ENCODE measurements at places on chromosomes 5 and 9. TPM values are rescaled to one million over a fixed set of nuclear protein-coding genes. Genes with fewer than 3 reads are reported as not detected.
A peak's percentile ranks its signal among the peaks of the same experiment; 100 is the strongest.

DNA sequence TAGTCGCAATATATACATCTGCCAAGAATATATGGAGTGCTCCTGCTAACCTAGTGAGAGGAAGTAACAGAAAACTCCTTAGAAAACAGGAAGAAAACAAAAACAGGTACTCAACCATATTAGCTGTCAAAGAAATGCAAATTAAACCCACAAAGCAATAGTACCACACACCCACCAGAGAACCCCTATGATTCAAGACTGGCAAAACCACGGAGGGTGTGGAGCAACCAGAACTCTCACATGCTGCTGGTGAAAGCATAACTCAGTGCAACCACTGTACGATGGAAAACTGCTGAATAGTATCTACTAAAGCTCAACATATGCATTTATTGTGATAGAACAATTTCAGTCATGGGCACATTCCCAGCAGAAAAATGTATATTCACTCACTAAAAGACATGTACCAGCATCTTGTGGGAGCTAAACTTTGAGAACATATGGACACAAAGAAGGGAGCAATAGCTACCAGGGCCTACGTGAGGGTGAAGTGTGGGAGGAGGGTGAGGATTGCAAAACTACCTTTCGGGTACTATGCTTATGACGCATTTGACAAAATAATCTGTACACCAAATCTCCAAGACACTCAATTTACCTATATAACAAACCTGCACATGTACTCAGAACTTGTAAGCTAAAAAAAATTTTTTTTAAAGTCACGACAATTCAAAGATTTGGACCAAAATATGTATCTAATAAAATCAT lies 34.0 kb downstream of the PTPN3 start:
- DNase-seq, result peak; percentile 51

DNA sequence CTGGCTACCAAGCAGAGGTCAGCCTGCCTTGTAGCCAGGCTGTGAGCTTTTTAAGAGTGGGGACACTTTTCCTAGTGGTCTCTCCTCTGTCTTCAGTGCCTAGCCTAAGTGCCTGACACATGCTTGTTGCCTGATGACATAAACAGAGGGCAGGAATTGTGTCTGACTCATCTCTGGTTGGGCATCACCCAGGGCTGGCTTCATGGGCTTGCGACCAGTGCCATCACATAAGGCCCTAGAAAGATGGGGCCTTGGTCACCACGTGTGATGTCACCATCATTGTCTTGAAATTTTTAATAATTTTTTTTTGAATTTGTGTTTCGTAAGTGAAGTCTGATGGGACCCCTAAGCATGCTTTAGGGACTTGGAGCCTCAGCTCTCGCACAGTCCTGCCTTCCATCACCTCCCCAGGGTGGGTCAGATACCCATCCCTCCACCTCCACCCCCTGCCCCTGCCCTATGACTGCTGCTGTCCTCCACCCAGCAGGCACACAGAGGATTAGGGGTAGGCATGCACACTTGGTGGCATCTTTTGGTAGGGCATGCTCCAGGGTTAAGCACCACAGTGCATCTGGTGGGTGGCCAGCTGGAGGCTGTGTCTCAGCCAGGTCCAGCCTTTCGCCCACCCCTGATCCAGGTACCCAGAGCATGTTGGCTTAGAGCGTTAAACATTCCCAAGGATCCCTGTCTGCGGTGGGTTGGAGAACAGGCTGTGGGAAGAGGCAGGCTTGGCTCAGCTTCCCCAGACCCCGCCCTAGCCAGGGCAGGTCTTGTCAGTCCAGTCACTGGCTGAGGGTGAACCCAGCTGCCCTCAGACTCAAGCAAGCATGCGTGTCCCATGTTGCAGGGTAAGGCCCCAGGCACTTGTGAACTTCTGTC lies 80.1 kb upstream of the SH3PXD2B start:
- DNase-seq, result peak; percentile 13

DNA sequence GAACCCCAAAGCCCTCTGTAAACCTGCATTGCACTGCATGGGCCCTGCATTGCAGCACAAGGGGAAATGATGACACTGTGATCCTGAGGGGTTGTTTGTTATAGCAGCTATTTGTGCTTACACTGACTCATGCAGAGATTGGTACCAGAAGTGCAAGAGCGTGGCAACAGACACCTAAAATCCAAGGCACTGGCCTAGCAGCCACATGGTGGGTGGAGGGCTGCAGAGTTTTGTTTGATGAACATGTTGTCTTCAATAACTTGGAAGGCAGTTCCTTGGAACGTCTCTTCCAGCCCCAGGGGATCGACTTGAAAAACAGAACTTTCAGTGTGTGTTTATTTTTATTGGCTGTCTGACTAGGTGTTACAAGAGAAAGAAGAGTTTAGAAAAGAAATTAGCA lies 14.5 kb downstream of the FCN2 start:
- DNase-seq, result peak; percentile 6

DNA sequence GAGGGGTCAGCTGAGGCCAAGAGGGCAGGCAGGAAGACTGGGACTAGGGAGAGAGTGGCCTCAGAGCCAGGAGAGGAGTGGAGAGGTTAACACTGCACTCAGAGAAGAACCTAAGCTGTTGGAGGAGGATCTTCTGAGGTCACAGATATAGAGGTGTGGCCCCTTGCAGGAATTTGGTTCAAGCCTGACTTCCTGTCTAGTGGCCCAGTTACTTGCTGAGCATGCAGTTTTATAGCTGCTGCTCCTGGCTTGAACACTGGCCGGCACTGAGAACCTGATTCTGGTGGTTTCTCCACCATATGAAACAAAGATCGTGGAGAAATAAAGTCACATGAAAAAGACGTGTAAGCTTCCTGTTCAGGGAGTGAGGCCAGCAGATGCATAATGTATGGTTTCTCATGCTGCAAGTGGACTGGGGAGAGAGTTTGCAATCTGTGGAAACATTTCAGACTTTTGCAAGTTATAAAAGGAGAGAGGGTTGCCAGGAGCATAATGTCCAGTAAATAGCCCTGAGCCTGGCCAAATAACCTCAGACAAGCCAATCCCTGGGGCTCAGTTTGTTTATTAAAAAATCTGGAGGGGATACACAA lies 82.6 kb downstream of the GALNT10 start:
- peak; percentile 66 for DNase-seq

- DNase-seq, result no peak
Observed at GRCh38 chr5:111997711-111998110, 240.7 kb upstream of the NREP start.

DNA sequence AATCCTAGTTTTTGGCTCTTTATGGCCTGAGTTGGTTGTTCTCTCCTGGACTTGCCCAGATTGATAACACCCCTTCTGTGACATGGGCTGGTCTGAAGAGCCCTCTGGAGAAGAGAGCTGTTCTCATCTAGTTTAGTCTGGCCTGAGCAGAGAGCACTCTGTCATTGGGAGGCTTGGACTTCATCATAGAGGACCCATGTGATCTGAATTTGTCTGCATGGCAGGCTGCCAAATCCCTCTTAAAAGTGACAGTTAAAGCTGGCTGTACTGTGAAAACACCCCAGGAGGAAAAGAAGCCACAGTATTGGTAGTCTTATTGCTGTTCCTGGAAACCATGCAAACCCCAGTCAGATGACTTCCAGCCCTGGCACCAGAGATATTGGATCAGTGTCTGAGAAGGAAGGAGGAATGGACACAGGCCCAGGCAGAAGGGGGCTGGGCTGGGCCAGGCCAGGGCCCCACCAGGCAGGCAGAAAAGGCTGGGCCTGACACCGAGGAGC lies 3.7 kb upstream of the WDR31 start:
- no peak for DNase-seq

DNA sequence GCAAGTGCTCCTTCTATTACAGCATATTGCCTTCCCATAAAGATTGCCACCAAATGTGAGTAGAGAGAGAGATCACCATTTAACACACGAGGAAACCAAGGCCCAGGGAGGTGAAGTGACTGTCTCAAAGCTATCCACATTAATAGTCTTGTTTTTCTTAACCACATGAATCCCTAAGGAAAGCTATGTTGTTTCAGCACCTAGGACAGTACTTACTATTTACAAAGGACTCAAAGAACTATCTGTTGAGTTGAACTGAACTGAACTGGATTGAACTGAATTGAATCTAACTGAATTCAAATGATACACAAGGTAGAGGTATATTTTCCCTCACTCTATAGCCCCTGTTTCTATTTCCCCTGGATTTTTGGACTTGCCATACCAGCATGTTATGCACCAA lies 430.4 kb downstream of the CAAP1 start:
- no peak for DNase-seq

DNA sequence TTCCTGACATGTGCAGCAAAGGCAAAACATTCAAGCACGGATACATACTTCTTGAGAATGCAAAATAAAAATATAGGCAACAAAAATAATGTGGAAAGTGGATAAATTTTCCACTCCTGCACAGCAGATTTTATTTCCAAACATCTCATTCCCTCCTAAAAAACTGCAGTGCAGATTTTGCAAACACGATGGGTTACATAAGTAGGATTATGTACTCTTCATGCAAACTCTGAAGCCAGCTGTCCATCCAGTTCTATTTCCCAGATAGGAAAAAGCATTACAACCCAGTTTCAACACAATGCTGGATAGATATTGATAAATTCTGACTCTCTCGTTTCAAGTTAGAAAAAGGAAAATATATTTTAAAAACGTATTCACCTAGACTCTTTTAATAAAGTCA lies 52.7 kb upstream of the CCNG1 start:
- DNase-seq, result no peak

GRCh38 chr5:173672891-173673290 lies 56.4 kb upstream of the BOD1 start:
- DNase-seq, result no peak

The ADGRV1 gene
- total RNA-seq, result not detected

The ZBED3 gene
- 0.85 TPM for total RNA-seq

The CCDC183 gene
- 0.96 TPM for total RNA-seq

DNA sequence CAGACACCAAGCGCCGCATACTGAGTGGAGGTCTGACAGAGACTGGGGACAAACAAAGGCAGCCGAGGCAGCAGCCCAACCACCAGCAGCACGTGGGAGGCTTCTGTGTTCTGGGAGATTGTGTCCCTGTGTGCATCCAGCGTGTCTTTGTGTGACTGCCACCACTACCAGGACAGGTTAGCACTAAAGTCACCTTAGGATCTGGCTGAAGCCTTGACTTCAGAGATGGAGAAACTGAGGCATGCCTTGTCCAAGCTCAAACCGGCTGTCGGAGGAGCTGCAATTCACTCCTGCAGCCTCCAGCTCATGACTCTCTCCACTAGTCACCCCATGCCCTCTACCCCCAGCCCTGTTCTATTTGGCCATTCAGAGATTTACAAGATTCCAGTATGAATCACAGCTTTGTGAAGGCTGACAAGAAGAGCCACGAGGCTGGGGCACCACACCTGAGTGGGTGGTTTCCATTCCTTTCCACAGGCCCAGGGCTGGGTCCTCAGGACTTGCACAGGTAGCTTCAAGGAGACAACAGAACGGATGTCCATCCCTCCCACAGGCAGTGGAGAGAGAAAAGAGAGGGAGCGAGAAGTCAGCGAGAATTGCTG lies 69.3 kb downstream of the SHB start:
- DNase-seq, result no peak

DNA sequence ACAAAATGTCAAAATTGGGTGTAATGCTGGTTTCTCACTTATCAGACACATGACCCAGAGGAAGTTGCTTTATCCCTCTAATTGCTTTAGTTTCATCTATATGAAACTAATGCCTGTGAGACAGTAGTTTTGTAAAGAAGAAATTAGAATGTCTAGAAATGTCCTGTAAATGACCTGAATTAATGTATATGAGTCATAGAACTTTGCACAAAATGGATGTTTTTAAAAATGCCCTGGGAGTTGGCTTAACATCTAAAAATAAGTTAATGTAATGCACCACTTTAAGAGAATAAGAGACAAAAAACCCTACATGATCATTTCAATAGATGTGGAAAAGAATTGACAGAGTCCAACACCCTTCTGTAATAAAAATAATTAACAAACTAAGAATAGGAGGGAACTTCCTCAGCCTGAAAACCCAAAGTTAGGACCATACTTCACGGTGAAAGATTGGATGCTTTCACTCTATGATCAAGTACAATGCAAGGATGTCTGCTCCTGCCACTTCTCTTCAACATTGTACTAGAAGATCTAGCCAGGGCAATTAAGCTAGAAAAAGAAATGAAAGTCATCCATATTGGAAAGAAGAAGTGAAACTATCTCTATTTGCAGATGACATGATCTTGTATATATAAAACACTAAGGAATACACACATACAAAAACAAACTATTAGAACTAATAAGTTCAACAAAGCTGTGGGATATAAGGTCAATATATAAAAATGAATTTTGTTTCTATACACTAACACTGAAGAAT lies 117.9 kb downstream of the MELK start:
- no peak for DNase-seq

The GAS1 gene
- total RNA-seq, result 0.25 TPM

The CDH9 gene
- total RNA-seq, result not detected

The DAPK1 gene
- total RNA-seq, result 0.86 TPM

GRCh38 chr5:132272311-132273210 lies 15.1 kb downstream of the PDLIM4 start:
- DNase-seq, result peak; percentile 65

The FAT2 gene
- total RNA-seq, result not detected

DNA sequence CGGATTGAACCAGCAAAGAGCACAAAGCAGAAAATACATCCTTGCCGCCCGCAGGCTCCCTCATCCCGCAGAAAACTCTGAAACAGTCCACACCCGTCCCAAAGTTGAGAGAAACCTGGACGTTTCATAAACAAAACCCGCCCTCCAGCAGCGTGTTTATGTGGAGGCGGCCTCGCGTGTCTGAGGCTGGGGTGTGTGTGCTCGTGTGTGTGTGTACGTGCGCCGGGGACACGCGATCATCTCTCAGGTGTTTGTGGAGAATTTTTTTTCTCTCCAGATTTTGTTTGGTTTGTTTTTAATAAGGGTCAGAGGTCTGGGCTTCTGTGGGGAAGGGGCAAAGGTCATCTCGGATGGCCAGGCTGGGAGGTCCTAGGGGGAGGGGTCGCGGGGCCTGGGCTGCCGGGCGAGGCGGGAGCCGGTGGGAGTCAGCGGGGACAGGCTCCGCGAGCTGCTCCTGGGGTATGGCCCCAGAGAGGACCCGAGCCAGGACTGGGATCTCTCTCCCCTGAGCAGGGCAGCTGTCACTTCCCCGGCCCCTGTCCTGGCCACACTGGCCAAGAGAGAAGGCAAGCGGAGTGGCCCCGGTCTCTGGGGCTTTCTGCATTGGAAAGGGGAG lies 206.4 kb downstream of the C9orf50 start:
- peak; percentile 31 for DNase-seq

DNA sequence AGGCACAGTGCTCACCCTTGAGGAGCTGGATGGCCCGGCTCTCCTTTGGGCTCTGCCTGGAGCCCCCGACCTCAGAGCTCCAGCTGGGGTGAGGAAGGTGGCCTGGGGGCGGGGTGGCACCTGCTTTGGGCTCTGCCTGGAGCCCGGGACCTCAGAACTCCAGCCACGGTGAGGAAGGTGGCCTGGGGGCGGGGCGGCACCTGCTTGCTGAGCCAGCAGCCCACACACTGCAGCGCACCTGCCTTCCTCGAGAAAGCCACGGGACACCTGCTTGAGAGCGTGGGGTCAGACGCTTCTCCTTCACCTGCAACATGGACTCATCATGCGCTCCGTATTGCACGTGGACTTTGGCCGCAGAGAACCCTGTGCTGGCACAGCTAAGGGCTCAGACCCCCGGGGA lies 51.8 kb downstream of the IRX2 start:
- DNase-seq, result no peak

GRCh38 chr5:61809651-61810050 lies 477.6 kb downstream of the ZSWIM6 start:
- no peak for DNase-seq

Measured in activated CD4-positive, alpha-beta memory T cell treated with anti-CD3 and anti-CD28 coated beads, Interleukin-2, amount 10 ng/mL, durations not matched to agents 7 days and 5 days (primary cell).